ENCODE measurements at places on chromosomes 4 and X. TPM values are rescaled to one million over a fixed set of nuclear protein-coding genes. Genes with fewer than 3 reads are reported as not detected.

GRCh38 chrX:150050387-150050786 lies 112.1 kb upstream of the EOLA2 start:
- no peak for DNase-seq

DNA sequence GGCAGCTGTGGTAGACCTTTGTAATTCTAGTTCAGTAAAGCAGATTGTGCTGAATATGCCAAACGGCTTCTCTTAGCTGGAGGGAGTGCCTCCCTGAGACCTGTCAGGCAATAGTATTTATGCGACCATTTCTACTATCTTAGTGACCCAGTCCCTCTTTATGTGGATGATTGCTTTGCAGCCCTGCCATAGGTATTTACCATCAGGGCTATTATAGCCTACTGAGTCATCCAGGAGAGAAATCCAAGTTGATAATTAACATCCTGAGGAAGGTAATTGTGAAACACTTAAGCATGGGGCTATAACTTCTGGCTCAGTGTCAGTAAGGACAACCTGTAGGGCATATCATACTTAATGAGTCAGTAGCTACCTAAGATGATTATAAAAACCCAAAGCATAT lies 103.9 kb upstream of the MAOA start:
- DNase-seq: peak; percentile 39

DNA sequence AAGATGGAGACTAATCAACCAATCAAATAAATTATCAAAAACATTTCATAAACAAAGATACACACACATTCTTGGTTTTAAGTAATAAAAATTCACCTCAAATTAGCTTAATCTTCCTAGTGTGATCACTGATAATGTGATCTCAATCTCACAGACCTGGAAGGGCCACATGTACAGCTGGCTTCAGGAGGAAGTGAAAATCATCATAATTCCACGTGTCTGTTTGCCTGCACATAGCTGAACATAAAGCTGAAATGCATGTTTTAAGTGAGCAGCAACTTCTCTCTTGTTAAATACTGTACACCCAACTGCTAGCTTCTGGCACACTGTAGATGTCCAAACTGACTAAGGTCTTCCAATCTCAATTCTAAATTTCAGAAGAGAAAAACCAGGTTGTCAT lies 53.8 kb downstream of the ARHGAP6 start:
- DNase-seq: no peak

DNA sequence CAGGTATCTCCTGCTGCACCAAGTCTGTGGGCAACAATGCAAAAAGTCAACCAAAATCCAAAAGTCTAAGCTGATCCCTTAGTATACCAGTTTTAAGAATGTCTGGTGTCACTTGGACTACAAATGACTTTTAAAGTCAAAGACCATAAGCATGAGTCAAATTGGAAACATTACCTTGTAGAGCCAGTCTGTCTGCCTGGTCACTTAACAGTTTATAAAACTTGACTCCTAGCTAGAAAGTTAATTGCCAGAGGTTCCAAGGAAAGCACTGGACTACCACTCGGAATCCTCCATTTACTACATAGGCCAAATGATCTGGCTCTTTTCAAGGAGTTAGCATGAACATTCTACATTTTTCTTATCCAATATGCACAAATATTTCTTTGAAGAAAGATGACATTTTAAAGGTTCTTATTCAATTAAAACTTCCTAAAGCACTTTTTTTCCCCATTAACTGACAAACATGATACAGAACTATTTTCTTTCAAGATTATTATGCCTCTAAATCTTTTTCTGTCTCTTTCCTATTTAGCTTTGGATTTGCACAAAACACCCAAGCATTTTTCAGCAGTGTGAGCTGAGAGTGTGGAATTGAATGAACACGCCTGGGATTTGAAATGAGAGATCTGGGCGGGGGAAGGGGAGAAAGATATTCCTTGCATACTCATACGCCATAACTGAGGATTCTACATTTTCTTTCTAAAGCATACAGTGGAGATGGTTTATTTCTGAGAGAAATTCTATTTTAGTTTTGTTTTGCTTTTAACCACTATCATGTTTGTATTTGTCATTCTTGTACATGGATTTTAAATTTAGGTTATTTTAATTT lies 188.4 kb downstream of the SHROOM3 start:
- DNase-seq: no peak

DNA sequence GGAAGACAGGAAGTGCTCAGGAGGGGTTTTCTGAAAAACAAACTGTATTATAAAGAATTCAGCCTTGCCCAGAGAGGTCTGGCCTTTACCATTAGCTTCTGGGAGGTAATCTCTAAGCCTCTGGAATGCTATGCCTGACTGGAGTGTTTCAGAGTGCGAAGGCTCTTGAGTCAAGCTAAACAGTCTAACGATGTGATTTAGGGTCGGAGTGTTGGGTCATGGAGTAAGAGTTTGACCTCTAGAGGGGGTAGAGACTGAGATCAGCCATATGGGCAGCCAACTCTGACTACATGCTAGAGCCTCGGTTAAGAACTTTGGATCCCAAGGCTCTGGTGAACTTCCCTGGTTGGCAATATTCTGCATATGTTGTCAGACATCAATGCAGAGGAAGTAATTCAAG lies 15.0 kb downstream of the BOD1L1 start:
- no peak for DNase-seq

- no peak for DNase-seq
These were observed 41.1 kb downstream of the AFF2 start for GRCh38 chrX:148541584-148541940.

DNA sequence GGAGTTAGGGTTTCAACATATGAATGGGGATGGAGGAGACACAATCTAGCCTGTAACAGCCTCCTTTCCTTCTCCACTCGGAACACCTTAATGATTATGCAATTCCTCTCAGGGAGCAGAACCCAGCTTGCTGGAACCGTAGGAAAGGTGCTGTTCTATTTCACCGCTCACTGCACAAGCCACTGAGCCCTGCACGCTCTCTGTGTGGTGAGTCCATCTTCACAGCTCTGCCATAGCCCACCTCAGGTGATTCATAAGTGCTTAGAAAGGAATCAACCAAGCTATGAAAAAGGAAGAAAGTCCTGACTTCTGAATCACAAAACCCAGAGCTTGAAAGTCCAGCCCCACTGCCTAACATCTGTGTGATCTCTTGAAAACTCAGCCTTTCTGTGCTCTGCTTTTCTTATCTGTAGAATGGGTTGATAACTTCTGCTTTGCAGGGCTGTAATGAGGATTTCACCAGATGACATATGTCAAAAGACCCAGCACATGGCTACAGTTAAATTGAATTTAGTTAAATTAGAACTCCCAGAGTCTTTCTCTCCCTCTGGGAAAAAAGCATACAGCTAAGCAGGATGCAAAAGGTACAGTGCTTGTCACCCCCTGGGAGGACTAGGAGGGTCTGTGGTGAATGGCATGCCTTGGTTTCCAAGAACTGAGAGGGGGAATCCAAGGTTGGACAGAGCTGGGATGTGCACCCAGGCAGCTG lies 91.6 kb downstream of the WFS1 start:
- no peak for DNase-seq

GRCh38 chr4:15479089-15479912 lies 9.6 kb downstream of the CC2D2A start:
- peak; percentile 43 for DNase-seq

- no peak for DNase-seq
These were observed 12.4 kb downstream of the THOC2 start for GRCh38 chrX:123720486-123720885.

DNA sequence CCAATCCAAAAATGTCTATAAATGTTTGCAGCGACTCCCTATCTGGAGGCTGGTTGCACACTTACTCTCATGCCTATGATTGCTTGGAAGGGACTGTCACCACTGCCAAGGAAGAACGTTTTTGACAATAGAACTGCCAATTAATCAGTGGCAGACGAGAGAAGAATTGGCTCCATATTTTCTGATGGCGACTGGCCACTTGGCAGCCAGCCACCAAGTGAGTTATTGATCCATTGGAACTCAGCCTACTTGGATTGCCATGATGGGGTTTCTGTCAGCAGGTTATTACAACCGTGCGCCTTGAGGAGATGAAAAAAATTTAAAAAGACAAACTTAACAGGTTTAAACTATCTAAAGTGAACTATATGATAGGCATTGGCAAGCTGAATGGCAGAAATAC lies 47.4 kb downstream of the LINC00632 start:
- DNase-seq: no peak

DNA sequence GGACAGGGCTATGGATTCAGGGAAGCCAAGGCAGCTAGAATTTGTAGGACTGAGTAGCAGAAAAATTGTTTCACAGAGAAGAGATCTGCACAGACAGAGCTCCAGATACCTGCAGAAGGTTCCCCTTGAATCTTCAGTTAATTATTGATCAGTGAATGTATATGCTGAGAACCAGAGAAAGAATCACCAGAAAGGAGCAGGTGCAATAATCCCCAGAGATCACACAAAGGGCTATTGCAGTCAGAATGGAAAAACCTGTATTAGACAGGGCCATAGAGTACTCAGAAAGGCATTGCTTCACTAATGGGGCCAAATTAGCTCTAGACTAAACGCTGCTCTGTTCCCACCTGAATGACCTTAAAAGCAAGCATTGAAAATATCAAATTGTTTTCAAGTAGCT lies 35.5 kb upstream of the SMAD1 start:
- DNase-seq: no peak

DNA sequence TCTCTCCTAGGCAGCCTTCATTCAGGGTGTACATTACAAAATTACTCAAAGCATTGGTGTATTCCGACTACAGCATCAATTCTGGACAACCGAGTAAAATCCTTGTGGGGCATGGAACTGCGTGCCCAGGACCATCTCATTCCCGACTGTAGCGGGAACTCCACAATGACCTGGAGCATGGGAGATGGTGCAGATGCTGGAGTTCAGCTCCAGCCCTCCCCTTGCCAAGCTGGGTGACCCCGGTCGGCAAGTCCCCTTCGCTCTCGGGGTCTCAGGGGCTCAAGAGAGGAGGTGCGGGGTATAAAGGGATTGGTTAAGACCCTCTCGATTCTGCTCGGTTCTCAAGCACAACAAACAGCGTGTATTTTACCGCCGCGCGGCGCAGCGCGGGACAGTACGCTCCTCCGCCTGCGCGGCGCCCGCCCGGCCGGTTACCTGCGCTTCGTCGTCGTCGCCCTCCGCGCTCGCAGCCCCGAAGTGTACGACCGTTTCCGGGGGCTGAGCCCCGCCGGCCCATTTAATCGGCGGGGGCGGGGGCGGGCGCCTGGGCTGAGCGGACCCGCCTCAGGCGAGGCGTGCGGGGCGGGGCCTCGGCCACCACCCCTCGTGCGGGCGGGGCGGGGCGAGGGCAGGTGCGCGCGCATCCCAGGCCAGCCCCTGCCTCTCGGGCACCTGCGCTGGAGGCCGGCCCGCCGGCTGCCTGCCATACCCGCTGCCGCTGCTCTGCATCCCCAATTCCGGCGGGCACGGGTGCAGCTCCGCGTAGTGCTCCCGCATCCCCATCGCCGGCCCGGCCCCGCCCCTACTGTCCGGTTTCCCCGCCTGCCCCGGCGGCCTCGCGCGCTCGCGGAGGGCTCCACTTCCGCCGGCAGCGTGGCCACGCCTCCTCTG lies at the start of gene G6PD:
TSS of gene G6PD (minus strand) at position 493 of the 891 bp plus-strand sequence. CDS start 691 bp downstream, outside the sequence.
- DNase-seq: no peak

Gene ATOH1
- not detected for total RNA-seq

Gene NR3C2
- total RNA-seq: 2.5 TPM

Gene TLL1
- total RNA-seq: 7.9 TPM

Gene CXorf49
- total RNA-seq: 80.7 TPM
